ENCODE measurements at places on chromosomes 6 and 20.
A peak's percentile ranks its signal among the peaks of the same experiment; 100 is the strongest.

DNA sequence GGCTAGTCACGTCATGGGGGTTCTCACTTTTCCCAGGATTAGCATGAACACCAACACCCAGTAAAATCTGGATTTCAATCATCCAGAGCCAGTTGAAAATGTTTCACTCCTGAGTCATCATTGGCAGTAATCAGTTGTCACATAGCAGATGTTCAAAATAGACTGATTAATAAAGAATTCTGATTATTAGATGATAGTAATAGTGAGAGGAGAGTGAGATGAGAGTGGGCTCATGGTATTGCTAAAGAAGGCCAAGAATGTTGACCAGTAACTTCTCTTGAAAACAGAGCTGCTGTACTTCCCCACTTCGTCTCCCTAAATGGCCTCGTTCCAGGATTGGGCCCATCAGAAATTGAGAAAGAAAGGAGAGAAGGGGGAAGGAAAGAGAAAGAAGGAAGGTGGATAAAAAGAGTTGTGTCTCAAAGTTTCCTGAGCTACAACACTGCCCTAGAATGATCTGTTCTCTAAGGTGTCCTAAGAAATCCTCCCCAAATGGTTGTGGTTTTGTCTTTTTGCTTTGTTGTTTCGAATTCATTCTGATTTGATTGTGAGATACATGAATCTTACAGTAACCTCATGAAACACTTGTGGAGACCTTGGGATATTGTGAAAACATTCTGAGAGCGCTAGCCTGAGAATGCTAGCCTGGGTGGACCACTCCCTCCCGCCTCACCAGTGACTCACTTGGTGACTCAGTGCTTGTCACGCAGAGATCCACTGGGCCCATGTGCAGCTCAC, 502.2 kb upstream of the JARID2 start:
- DNase-seq: peak; percentile 97

GRCh38 chr6:156914181-156914580, 137.0 kb downstream of the ARID1B start:
- no peak for DNase-seq

DNA sequence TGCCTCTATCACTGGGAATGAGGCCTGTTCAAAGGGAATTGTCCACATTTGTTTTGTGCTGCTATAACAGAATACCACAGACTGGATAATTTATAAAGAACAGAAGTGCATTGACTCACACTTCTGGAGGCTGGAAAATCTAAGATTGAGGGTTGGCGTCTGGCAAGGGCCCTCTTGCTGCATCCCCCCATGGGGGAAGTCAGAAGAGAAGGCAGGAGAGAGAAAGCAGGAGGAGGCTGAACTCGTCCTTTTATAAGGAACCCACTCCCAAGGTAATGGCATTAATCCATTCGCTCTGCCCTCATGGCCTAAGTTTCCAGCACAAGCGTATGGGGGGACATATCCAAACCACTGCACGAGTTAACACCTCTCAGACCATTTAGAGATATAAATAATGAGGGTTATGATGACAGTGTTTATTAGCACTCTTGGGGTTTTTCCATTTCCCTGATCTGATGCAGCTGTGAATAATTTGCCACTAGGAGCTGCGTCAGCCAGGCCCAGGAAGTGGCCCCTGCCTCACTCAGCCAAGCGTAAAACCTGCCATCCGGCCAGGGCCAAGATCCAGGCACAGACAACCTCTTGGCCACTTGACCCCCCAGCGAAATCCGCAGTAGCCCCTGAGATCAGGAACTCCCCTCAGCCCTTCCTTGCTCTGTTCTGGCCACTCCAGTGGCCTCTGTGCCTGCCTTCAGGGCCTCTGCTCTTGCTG, 14.2 kb upstream of the SLCO4A1 start:
- DNase-seq: no peak

- DNase-seq: no peak
These were observed 61.9 kb upstream of the TAGAP start for GRCh38 chr6:159106627-159107241.

DNA sequence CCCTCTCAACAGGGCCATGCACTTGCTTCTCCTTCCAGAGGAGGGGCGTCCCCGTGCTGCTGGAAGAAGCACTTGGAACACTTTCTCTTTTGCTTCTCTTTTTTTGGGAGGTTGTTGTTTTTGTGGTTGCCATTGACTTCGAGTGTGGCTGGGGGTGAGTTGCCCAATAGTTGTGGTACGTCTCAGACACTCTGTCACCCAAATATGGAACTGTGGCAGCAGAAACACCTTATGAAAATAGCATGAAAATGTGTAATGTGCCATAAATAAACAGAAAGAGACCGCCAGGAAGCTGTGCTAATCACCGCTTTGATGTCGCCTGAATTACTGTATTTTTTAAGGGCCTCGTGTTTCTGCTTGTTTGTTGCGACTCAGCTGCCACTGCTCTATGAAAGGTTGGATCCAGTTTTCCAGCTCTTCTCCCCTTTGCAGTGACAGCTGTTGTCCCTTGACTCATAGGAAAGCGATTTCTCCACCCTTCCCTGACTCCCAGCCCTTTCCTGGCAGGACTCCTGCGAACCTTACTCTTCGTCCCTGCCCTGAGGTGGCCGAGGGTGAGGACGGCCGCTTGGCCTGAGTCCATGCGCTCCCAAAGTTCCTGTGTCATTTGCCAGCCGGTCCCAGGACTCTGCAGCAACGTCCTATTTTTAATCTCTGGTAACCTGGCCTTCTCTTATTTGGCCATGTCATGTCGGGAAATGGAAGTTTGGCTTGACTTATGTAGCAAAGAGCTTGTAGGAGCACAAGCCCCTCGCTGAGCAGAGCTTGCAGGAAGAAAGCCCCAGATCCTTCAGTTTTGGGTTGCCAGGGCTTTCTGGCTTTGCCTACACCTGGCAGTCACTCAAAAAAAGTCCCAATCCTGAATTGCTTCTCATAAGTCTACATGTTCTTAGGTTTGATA, 694.6 kb downstream of the QKI start:
- no peak for DNase-seq

DNA sequence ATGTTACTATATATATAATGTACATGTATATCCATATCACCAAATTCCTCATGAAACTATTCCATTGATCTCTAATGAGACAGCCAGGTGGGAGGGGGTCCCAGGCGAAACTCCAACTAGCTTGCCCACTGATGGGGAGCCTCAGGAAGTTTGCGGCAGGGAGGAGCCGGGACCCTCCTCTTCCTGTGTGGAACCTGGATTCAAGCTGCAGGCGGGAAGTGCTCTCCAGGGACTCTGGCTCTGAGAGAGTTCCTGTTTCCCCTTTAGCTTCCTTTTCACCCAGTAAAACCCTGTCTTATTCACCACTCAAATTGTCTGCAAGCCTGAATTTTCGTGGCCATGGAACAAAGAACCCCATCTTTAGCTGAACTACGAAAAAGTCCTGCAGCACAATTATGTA, 152.2 kb downstream of the OPN5 start:
- no peak for DNase-seq

DNA sequence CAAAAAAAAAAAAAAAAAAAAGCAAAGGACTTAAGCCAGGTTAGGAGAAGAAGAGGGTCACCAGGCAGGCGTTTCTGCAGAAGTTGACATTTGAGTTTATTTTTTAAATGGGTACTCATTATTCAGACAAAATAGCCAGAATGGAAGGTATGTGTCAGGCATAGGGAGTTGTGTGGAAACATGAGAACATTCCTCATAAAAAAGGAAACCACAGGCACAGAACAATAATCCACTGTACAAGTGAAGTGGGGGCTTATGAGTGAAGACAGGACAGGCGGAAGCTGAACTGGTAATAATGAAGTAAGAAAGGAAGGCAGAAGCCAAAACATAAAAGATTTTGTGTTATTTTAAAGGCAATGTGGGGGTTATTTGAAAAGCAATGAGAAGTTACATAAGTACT, 104.6 kb downstream of the EPB41L2 start:
- no peak for DNase-seq

DNA sequence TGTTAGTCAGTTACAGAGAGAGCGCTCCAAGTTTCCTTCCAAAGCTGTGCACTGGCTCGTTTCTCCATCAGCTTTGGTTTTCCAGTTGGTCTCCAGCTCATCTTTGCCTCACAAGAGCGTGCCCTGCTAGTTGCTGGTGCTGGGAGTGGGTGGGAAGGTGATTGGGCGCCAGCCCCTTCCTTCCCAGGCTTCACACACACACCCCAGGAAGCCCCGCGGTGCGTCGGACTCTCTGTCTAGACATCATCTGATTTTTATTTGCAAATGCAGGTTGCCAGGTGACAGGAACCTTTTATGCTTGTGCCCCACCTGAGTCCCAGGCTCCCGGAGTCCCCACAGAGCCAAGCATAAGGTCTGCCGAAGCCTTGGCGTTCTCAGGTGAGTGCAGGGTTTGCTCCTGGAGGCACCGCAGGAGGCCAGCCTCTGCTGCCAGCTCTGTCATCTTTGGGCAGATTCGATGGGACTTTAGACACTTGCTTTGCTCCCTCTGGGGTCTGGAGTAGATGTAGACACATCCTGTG, 7.1 kb downstream of the IRF4 start:
- DNase-seq: no peak

DNA sequence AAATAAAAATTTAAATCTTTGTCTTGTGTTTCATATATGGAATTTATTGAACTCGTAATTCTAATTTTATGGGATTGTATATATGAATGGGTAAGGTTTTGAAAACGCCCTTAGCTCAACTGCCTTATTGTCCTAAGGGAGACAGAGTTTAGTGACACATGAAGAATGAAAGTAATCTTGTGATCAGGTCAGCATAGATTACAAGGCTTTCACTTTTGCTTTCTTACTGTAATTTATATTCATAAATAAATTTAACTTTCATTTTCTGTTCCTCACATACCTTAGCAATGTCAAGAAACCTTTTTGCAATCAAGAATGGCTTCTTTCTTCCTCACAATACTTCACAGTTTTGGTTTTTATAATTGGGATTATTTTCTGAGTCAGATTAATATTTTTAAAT, 14.4 kb downstream of the KPNA5 start:
- DNase-seq: peak; percentile 1

DNA sequence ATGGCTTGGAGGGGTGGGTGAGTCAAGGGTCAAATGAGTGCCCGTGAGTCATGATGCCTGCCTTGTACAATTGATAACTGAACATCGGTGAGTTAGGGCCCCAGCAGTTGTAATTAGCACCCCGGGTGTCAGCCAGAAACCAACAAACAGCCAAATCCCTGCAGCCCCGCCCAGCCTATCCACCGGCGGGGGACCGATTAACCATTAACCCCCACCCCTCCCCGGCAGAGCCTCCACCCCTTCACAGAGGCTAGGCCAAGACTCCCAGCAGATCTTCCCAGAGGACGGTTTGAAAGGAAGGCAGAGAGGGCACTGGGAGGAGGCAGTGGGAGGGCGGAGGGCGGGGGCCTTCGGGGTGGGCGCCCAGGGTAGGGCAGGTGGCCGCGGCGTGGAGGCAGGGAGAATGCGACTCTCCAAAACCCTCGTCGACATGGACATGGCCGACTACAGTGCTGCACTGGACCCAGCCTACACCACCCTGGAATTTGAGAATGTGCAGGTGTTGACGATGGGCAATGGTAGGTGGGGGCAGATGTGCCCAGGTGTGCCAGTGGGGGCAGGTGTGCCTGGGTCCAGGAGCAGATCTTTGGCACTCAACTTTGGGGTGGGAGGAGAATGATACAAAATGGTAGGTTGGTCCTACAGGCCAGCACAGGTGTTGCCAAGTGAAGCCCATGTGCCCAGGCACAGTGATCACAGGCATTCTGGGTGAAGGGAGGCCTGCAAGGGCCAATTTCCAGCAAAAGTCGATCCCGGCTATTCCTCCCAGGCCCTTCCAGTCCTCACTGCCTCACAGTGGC, 45.7 kb downstream of the HNF4A start:
- DNase-seq: no peak

DNA sequence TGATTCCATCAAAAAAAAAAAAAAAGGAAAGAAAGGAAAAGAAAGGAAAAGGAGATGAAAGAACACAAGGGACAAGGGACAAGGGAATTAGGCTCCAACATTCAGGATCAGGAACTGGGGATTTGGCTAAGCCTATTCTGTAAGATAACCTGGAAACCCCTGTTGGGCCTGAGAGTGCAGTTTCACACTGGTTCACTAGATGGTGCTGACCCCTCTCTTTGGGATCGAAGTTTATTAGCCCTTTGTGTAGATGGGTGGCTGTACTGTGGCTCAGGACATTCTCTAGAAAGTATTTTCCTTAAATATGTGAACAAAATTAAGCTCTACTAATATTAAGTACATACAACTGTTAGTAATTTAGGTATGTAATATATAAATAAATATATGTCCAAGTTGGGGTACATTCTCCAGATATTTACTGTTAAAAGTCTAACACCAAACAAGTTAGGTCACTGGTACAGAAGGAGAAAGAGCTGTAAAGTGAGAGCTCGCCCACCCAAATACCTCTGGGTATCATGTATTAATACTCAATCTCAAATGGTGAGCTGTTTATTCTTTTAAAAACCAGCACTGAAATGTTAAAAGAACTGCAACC, 6.3 kb downstream of the OR2A4 start:
- DNase-seq: peak; percentile 31

- DNase-seq: no peak
These were observed 59.6 kb upstream of the CDH4 start for GRCh38 chr20:61192337-61192950.

GRCh38 chr20:49727478-49727877, 13.8 kb upstream of the B4GALT5 start:
- DNase-seq: no peak

DNA sequence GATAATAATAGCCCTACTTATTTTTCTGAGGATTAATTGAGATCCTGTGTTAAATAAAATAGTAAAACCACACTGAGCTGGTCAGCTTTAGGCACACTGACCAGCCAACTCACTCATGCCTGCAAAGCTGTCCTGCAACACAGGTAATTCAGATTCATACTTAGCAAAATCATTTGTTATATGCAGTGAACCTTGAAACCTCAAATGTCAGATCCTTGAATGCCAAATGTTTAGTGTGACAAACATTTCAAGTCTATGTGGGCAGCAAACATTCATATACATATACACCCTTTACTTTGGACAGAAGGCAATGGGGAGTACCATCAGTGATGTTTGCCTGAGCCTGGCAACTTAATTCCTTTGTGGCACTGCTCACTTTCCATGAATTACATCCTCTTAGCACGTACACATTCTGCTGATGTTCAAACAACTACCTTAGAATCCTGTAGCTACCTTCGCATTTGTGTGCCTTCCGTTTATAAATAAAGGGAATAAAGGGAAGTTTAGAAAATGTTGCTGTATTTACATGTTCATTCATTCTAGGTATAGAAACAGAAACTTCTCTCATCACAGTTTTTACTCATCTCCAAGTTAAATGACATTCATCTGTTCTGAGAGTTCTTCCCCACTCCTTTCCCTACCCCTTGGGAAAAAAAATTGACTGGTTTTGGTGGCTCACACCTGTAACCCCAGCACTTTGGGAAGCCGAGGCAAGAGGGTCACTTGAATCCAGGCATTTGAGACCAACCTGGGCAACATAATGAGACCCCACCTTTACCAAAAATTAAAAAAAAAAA, 140.8 kb downstream of the ZFAND3 start:
- no peak for DNase-seq

Measured in non-pigmented ciliary epithelial cell (primary cell).